GM23338 (cell line): ENCODE measurements at places on chromosomes 7 and 10.
A peak's percentile ranks its signal among the peaks of the same experiment; 100 is the strongest.

GRCh38 chr7:135333946-135334345 lies 100.3 kb downstream of the STRA8 start:
- no peak overlapping the region for H3K4me3 ChIP-seq
- DNase-seq = no peak
- no peaks in the 10 kb centered on the region for H3K27me3 ChIP-seq
- H3K27ac ChIP-seq = no peak overlapping the region
- H3K4me1 ChIP-seq = 0 out of 2 replicates have a peak, but pooled peaks cover 2% of the 10 kb centered on the region

DNA sequence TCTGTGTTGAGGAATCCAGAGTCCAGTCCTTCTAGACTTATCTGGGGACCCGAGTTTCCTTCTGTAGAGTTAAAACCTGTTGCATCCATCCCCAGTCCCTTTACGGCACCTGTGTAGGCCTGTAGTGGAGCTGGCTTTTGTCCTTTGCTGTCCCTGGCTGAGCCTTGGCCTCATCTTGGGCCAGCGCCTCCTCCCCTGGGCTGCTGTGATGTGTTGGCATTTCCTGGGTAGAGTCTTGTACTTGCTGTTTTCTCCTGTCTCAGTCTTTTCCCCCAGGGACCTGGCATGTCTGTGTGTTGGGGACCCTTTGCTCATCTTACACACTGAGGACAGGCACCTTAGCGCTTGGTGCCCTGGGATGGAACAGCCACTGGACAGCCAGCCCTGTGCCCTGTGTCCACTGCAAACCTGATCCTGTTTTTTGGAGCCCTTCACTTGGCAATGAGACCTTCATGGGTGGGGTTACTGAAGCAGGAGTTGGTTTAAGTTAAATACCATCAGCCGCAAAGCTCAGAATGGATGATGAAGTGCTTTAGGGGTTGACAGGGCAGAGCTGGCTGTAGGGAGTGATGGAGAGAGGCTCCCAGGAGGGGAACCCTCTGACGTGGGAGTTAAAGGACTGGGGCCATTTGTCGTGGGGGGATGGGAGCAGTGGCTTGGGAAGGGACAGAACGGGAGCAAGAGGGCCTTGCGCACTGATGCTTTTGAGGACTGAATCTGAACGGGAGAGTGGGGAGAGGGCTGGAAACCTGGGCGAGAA lies 50.9 kb downstream of the CUX1 start:
- peak overlapping the region; percentile 88 for H3K27ac ChIP-seq
- no peaks in the 10 kb centered on the region for H3K27me3 ChIP-seq
- H3K4me3 ChIP-seq = no peak overlapping the region
- H3K4me1 ChIP-seq = peaks cover 51% of the 10 kb centered on the region
- no peak for DNase-seq

- H3K27me3 ChIP-seq = no peaks in the 10 kb centered on the region
- no peaks in the 10 kb centered on the region; the same call in 1 of the 2 replicates for H3K36me3 ChIP-seq
- no peak overlapping the region for H3K27ac ChIP-seq
- H3K4me3 ChIP-seq = no peak overlapping the region
These were observed 13.1 kb downstream of the PLCE1 start for GRCh38 chr10:94006591-94007550.

DNA sequence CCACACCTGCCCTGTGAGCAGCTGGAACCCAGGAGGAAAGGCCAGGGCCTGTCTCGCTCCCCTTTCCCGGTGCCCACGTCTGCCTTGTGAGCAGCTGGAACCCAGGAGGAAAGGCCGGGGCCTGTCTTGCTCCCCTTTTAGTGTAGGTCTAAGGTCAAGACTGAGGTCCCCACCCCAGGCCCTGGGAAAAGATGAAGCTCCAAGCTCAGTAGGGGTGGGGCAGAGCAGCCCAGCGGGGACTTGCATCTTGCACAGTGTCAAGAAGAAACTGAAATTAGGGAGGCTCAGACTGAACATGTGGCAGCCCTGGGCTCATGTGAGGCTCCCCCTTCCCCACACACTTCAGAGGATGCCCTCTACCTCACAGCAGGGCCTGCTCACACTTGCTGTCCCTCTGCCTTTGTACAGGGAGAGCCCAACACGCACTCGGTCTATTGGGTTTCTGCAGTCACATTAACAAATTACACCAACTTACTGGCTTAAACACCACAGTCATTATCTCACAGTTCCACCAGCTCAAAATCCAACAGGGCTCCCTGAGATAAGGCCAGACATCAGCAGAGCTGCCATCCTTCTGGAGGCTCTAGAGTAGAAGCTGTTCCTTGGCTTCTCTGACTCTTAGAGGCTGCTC lies 12.4 kb downstream of the POLL start:
- no peak for DNase-seq
- no peak overlapping the region for H3K4me3 ChIP-seq
- H3K36me3 ChIP-seq = no peaks in the 10 kb centered on the region; the same call in 1 of the 2 replicates

GRCh38 chr10:50536617-50537240 lies 87.0 kb downstream of the SGMS1 start:
- no peaks in the 10 kb centered on the region for H3K27me3 ChIP-seq
- no peak overlapping the region for H3K27ac ChIP-seq
- H3K36me3 ChIP-seq = no peaks in the 10 kb centered on the region
- H3K4me3 ChIP-seq = no peak overlapping the region
- H3K4me1 ChIP-seq = no peaks in the 10 kb centered on the region; the same call in 1 of the 2 replicates

DNA sequence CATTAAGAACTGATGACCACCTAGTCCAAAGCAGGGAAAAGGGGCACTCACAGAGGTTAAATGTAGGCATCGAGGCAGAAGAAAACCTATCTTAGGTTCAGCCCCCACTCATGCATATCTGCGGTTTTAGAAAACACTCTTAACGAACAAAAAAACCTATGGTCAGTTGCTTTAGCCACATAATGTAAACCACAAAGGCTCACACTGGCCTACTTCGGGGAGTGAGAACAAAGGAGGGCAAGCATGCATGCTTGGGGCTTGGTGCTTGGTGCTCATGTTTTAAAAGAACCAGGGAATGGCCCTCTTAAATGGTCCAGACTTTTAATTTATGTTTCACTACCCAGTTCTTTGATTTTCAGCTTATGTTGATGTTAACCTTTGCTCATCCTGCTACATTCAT lies 14.2 kb downstream of the INSYN2A start:
- H3K27ac ChIP-seq = no peak overlapping the region
- H3K4me1 ChIP-seq = no peaks in the 10 kb centered on the region
- no peaks in the 10 kb centered on the region for H3K27me3 ChIP-seq

GRCh38 chr7:26087321-26088091 lies 64.5 kb upstream of the NFE2L3 start:
- no peak overlapping the region for H3K4me3 ChIP-seq
- no peak for DNase-seq
- H3K4me1 ChIP-seq = peaks cover 21% of the 10 kb centered on the region
- no peak overlapping the region for H3K27ac ChIP-seq
- no peaks in the 10 kb centered on the region for H3K27me3 ChIP-seq

GRCh38 chr7:79590391-79590790 lies 136.9 kb upstream of the MAGI2 start:
- H3K4me1 ChIP-seq = no peaks in the 10 kb centered on the region
- DNase-seq = no peak
- H3K4me3 ChIP-seq = no peak overlapping the region
- H3K27ac ChIP-seq = no peak overlapping the region
- H3K36me3 ChIP-seq = no peaks in the 10 kb centered on the region

GRCh38 chr10:118913825-118914224 lies 115.7 kb upstream of the NANOS1 start:
- no peaks in the 10 kb centered on the region for H3K36me3 ChIP-seq
- no peaks in the 10 kb centered on the region for H3K27me3 ChIP-seq
- no peak for DNase-seq
- H3K27ac ChIP-seq = no peak overlapping the region

DNA sequence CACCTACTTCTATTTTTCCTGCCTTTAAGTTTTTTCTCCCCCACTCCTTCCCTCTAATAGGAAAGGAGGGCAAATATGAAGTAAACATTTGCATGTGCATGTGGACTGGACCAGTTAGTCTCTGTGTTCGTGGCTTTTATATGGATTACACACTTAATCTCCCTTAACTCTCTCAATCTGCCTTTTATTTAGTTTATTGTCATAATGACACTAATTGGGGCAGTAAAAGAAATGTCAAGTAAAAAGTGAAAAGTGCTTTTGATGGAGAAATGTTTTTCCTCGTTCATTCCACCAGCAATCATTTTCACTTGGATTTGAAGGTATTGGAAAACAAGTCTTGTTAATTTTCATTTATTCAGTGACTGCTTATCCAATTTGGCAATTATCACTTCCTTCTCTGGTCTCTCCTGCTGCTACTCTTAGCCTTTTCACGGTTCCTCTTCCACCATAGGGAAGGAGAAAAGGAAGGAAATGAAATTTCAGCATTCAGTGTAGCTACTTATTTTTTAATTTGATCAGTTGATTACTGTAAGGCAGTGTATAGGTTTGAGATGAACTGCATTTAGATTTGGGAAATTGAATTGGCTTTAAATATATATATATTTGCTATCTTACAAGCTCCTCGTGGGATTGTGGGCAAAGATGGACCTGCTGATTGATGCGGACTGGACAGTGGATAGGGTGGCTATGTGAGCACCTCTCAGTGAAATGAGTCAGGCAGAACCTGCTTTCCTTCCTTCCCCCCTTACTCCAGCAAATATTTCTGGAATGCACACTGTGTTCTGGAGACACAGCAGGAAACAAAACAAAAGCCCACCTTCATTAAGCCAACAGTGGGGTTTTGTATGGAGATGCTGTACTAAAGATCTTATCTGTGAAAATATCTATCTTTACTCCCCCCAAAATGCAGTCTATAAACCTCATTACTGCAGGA lies 77.5 kb downstream of the LRRC4 start:
- no peak overlapping the region for H3K4me3 ChIP-seq
- no peak overlapping the region for H3K27ac ChIP-seq
